ENCODE measurements at places on chromosomes 7 and 10.

GRCh38 chr10:99467236-99467999 is 37.0 kb upstream of the GOT1 start:
- DNase-seq = no peak

DNA sequence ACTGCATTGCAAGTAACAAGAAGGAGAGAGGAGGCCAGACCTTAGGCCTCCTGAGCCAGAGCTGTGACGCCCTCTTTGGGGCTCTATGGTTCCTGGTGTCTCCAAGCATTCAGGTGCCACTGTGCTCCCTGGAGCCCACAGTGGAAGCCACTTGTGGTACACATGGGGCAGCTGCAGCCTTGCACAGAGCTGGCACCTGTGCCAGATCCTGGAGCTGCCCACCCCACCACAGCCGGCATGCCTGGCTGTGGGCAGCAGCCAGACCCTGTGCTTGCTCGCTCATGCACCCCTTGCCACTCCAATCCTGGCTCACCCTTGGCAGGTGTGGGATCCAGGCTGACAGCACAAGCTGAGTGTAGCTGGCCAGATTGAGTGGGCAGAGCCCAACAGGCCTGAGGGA is 173.8 kb upstream of the SMIM30 start:
- no peak for DNase-seq

DNA sequence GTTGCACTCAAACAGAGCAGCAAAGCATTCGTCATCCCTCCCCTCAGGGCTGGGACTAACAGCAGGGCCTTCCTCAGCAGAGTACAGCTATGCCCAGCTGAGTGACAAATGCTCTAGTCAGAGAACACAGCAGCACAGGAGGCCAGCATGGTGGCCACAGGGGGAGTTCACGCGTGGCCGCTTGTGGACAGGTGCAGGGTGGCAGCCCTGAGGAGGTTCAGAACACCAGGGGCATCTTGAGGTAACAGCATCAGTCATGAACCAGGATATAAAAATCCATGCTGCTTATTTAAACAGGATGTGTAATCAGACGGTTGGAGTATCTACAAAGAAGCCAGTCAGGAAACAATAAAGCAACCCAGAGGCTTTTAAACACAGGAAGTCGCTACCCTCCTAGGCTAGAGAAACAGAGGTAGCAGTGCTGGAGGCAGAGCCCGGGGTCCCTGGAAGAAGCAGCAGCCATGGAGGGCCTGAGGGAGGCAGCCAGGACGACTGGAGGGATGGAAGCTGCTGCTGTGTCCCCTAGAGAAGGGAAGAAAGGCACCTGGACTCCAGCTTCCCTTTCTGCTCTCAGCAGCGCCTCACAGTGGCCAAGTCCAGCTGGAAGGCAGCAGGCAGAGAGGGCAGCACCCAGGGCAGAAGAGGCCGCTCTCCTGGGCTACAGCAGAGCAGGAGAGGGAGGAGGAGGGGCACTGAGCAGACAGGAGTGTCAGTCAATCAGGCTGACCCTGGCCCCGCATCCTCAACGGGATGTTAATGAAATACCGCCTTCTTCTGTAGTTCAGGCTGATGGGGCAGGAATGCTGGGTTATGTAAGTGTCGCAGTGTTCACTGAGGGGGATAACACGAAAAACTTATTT is 70.8 kb upstream of the UCN3 start:
- DNase-seq = peak; percentile 64

- no peak for DNase-seq
These were observed 222.9 kb downstream of the GLRX3 start for GRCh38 chr10:130358981-130359650.

DNA sequence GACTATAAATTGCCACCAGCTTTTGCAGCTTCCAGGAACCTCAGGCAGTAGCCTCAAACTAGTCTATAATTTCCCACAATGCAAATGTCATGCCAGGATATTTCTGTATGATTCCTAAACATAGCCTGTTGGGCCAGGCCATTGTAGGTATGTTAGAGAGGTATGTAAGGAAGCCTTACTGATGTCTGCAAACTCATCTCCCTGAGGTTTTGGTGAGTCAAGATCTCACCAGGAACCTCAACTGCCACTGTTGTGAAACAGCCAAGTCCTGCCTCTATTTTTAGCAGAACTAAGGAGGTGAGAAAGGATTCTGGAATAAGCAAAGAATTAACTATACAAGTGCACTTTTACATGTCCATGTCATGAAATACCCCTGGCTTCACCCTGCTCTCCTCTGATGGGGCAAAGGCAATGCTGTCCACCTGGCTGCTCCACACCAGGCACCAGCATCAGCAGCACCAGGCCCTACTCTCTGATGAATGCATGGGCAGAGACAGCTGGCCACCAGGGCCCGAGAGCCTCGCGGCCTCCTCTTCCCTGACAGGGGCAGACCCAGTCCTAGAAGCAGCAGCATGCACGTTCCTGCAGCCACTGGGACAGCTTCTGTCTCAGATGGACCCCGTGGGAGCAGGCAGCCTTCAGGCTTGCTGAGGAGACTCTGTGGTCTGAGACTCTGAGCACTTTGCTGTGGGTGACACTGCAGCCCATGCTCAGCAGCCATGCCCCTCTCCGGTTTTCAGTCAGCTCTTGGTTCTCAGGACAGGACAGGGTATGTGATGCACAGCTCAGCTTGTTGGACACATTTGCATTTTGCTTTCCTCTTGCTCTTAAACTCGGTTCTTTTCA is 147.3 kb downstream of the ZMYND11 start:
- DNase-seq = no peak

- DNase-seq = no peak
These were observed 101.2 kb upstream of the PARD3 start for GRCh38 chr10:34916314-34916713.

DNA sequence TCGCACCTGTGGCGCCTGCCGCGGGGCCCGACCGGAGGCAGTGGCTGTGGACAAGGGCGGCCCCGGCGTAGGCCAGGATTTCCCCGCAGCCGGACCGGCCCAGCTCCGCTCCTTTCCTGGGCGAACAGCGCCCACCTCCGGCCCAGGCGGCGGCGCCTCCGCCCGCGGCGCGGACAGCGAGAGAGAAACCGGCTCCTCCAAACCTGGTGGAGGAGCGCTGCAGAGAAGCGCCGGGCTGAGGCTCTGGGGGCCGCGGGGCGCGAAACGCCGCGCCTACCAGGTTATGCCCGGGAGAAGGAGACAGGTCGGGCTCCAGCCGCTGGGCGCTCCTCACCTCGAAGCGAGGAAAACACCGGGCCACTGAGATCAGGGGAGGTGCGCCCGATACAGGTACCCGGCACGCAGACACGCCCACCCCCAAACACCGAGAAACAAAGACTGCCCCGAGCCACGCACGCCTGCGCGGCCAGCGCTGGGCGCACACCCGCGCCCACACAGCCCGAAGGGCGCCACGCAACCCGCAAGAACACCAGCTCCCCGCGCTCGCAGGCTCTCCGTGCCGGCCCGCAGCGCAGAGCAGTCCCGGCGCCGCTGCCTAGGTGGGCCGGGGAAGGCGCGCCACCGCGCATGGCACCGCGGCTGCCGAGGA is 3.3 kb downstream of the GRID1 start:
- DNase-seq = no peak

- no peak for DNase-seq
These were observed 100.1 kb upstream of the BET1 start for GRCh38 chr7:94104301-94104700.

GRCh38 chr7:28123752-28124151 is 56.8 kb downstream of the JAZF1 start:
- no peak for DNase-seq

- no peak for DNase-seq
These were observed 96.1 kb upstream of the RET start for GRCh38 chr10:42980553-42981357.
